ENCODE measurements at places on chromosomes 3 and 15.

DNA sequence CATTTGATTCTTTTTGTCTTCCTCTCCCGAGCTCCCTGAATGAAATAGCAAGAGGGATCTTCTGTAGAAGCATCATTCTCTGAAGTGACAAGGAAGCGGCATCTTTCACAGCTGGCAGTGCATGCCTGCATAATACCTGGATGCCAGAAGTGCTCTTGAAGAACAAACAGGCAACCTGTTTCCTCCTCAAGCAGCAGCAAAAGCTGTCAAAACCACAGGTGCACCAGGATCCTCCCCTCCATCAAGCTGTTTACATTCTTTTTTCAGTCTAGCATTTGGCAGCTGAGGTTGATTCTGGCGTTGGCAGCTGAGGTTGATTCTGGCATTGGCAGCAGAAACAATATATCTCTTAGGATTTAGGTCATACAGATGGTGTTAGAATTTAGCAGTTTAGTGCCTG lies 979.0 kb downstream of the TUSC7 start:
- DNase-seq = no peak

GRCh38 chr3:97417-98258 lies 98.9 kb upstream of the CHL1 start:
- no peak for DNase-seq

DNA sequence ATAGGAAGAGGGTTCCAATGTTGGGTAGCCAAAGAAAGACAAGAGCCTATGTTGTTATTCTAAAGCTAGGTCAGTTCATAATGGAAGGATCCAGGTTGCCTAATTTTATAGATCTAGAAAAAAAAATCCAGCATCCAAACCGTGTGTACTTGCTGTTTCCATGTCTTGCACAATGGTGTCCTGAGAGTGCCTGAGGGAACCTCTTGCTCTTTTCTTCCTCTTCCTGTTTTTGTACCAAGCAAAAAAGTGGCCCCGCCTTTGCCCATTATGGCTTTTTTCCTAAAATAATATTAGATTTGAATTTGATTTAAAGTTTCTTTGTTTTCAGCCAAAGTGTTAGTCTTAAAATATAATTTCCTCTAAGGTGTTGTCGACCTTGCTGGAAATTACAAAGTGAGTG lies 224.4 kb downstream of the RYR3 start:
- DNase-seq = no peak

GRCh38 chr15:65092911-65093792 lies 16.6 kb downstream of the KBTBD13 start:
- DNase-seq = no peak

DNA sequence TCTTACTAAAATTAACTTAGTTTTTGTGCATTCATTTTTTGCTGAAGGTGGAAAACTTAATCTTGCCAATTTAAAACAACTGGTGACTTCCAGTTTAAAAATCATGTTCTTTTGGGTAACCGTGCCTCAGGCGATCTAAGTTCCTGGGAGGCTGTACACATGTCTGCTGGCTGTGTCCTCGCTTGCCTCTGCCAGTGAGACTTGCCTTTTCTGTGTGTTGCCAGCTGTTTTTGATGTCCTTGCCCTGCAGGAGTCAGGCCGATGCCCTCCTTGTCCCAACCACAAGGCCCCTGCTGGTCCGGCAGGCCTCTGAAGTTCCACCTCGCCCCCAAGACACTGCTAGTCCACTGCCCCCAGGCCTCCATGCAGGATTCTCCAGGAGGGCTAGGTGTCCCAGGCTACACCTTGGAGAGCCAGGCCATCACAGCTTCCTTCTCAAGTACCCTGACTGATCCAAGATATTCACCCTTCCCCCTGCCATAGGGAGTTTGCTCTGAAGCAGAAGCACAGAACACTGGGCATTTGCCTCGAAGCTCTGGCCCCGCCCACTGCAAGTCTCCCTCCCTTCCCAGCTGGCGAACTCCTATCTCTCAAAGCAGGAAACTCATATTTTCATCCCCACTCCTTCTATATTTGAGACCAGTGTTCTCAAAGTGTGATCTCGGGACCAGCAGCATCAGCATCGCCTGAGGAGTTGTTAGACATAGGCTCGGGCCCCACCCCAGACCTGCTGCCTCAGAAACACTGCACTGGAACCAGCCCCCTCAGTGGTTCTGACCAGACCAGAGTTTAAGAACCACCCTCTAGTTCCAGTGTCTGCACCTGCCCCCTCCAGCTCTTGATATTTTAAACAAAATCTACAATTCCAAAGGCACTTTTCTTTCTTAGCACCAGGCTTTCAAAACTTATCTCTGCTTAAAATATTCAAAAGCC lies 185.8 kb upstream of the UBE2E1 start:
- no peak for DNase-seq

GRCh38 chr3:136192831-136193230 lies 3.3 kb downstream of the MSL2 start:
- DNase-seq = no peak

DNA sequence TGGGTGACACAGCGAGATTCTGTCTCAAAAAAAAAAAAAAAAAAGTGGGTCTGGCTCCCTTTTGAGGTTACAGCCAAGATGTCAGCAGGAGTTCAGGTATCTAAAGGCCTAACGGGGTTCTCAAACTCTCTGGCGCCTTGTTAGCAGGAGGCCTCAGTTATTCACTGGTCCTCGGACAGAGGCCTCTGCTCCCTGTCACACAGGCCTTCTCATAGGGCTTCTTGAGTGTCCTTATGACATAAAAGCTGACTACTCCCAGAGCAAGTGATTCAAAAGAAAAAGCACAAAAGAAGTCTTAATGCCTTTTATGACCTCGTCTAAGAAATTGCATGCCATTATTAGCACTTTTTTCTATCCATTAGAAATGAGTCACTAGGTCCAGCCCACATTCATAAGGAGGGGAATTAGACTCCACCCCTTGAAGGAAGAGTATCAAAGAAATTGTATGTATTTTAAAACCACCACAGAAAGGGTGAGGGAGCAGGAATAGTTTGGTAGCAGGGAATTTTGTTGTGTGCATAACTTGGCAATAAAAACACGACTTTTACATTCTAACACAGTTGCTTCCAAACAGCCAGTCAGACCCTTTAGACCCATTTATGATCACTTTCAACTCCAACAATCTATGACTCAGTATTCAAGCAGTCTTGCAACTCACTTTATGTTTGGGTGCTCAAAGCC lies 90.3 kb downstream of the MEX3B start:
- DNase-seq = no peak

- no peak for DNase-seq
These were observed 203.1 kb downstream of the EPHB1 start for GRCh38 chr3:134998158-134998557.

- DNase-seq = no peak
These were observed 3.4 kb downstream of the HYAL3 start for GRCh38 chr3:50295553-50296431.

GRCh38 chr15:49530092-49530491 lies 90.5 kb downstream of the FAM227B start:
- DNase-seq = no peak

DNA sequence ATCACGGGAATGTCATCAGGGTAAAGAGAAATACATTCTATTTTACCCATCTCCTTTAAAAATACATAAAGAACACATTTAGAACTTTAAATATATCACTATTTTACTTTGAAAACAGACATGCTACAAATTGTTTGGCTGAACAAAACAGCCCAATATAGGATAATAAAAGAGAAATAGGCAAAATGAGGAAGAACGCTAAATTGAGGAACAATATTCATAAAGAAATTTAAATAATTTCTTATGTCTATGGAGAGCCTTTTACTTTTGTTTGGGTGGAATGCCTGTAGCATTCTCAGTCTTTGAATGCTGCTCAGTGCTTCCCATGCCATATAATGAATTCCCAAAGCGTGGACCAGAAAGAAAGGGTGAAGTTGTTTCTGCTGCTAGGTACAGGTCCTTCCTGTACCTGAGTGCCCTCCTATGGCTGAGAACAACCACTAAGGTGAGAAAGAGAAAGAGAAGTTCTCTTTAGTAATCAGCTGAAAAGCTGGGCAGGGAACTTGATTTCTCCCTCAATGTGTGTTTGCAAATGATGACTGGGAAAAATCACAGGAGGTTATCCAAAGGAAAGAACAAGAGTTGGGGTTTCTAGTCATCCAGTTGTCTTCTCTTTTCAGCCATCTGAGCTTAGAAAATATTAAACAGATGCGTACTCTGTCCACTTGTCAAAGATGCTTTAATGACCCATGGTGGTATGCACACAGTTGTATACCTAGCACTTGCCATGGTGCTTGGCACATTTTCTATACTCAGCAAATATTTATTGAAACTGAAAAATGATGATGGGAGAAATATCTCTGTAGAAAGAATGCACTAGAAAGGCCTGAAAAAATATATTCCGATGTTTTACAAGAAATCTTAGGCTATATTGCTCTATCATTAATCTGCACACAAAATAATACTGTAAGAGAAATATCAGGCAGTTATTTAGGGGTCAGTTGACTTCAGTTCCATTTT lies 404.6 kb downstream of the TIGIT start:
- no peak for DNase-seq

DNA sequence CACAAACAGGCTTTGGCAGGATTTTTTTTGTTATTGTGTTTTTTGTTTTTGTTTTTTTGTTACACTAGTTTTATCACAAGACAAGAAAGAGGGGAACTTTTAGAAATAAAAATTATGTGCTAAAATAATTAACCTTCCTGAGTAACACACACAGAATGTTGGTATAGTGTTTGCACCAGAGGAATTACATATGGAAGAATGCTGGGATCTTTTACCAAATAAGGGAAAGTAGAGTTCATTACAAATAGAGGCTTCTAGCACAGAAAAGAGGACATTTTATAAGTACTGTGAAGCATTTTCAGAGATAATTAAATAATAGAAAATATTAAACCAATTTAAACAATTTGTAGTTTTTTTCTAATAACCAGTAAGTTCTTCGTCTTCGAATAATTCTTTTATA lies 116.0 kb downstream of the IGF1R start:
- DNase-seq = no peak

GRCh38 chr3:147529551-147529950 lies 120.4 kb downstream of the ZIC1 start:
- no peak for DNase-seq

DNA sequence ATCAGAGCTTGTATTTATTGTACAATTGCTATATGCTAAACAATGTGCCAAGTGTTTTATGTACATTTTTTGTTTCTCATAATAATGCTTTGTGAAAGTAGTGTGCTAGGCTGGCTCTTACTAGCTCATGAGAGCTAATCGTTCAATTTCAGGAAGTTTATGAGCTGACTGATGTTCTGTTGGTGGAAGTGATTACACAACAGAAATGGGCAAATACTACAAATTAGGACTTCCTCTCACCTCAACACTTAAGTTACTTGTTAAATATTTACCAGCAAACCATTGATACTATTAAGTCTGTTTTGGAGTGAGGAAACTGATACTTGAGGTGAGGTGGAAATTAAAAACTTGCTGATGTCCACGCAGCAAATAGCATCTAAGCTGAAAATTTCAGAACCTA lies 32.3 kb downstream of the SLC9C1 start:
- DNase-seq = no peak

- no peak for DNase-seq
These were observed 88.3 kb downstream of the ARIH1 start for GRCh38 chr15:72562386-72562785.

DNA sequence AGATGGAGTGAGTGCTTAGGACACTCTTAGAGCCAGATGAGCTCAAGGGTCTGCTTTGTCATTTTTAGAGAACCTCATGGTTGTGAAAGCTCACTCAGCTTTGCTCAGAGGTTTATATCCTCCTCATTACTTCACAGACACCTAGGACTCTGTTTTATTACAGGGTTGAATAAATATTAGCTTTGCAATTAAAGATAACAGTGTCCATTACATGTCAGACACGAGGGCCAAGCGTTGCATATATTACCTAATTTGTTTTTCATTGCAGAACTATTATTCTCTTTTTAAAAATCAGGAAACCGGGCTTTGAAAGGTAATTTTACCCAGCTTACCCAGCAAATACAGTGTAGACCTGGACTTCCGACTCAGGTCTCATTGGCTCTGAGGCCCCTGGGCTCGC lies 16.1 kb downstream of the MAP6D1 start:
- DNase-seq = no peak

DNA sequence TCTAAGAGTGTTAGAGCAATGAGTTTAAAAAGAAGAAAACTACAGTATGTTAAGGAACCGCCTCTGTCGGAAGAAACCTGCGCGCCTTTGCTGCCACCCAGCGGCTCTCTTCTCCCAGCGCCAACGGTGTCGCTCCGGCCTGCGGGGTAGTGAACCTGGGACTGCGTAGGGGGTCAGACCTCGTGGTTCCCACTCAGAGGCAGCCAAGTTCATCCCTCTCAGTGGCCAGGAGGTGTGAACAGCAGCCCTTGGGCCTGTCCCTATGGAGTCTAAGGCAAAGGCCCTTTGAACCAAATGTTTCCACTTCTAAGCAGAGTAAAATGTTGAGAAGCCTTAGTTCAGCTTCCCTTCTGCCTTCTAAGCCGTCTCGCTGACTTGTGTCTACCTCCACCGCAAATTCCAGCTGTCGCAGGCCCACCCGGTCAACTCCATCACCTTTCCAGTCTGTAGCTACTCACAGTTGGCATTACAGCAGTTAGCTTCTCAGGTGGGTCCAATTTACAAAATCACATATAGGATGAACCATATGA lies 980 bp upstream of the RAB27A start:
- DNase-seq = peak; percentile 68

DNA sequence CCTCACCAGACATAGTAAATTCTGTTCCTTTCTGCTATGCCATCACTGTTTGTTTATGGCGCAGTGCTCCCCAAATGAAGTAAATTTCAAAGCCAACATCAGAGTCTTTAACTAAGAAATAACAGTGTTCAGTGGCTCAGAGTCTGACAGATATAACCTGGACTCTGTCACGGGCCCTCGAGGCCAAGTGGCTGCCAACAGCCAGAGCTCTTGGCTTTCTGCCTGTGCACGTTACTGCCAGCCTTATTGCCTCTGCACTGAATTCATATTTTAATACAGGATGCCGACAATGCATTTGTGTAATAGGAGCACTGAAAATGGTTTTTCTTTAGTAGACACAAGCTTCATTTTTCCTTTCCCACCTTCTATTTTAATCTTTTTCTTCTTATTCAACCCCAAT lies 219.9 kb downstream of the NLGN1 start:
- no peak for DNase-seq

DNA sequence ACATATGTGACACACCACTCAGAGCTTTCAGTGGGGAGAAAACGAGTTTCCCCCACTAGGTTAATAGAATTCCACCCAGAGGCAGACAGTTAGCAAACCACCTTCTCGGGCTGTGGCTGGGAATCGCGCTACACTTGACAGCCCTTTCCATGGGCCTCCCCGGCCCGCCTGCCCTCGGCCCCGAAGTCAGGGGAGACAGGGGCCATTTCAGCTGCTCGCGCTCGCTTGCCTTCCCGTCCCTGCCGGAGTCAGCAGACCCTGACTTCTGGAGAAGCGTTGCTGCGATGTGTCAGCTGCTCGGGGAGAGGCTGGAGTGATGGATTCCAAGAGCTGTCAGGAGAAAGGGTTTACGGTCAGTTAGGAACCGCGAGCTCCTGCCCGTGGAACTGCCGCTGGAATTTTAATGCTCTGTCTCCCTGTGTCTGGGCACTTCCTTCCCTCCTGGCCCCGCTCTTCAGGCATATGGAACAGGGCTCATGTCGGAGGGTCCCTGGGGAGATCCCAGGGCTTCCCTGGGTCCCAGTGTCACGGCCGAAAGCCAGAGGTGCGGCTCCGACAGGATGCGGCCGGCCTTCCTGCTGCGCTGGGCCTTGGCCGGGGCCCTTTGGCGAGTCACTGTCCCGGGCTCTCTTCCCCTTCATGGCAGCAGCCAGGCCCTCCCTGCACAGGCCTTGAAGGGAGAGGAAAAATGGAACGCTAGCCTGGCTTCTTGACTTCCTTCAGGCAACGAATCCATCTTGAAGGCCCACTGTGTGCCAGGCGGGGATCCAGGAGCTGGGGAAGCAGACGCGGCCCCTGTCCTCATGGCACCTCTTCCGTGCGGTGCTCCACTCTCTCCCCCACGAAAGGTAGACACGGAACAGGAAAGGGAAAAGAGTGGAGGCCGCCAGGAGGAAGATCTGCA lies 38.4 kb upstream of the VPS8 start:
- no peak for DNase-seq

All from activated naive CD4-positive, alpha-beta T cell (primary cell).